Osteocyte (in vitro differentiated cells): ENCODE measurements at places on chromosomes 16 and 17. TPM values are rescaled to one million over a fixed set of nuclear protein-coding genes. Genes with fewer than 3 reads are reported as not detected.

DNA sequence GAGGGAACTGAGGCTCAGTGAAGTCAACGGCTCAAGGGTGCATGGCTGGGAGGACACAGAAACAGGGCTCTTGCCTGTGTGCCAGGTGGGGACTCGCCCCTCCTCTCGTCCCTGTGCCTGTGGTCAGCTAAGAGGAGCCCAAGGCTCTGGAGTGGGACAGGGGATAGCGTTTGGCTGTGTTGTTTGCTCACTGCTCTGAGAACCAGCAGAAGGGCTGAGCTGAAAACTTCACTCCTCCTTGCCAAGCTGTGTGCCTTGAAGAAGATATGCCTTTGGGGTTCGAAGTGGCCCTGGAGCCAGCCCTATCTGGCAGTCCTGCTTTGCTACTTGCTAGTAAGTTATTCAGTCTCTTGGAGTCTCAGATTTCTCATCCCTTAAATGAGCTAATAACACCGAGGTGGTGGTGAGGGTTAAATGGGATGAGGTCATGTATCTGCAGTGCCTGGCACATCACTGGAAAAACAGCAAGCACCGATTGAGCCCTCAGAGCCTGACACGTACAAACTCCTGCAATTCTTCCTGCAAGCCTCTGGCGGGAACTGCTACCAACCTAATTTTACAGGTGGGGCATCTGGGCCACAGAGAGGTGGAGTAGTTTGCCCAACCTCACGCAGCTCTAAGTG is 17.7 kb downstream of the FOXL1 start:
- H3K27ac ChIP-seq = peak overlapping the region; percentile 31
- no peak overlapping the region for H3K4me3 ChIP-seq
- H3K4me1 ChIP-seq = peaks cover 60% of the 10 kb centered on the region

- H3K36me3 ChIP-seq = peaks cover 3% of the 10 kb centered on the region
- H3K4me1 ChIP-seq = peaks cover 28% of the 10 kb centered on the region
- H3K27ac ChIP-seq = peak within 1 kb of the TSS; percentile 94
- H3K4me3 ChIP-seq = peak within 1 kb of the TSS; percentile 95
- no peaks in the 10 kb centered on the region for H3K27me3 ChIP-seq
- DNase-seq = peak; percentile 97
Observed at GRCh38 chr16:31094424-31095120, at the start of gene VKORC1. Gene VKORC1 (minus strand): TSS chr16:31094797. CDS start chr16:31094729, 68 bp downstream.

- DNase-seq = no peak
- H3K4me3 ChIP-seq = no peak overlapping the region
- H3K36me3 ChIP-seq = peaks cover 14% of the 10 kb centered on the region
Observed at GRCh38 chr16:53281280-53281679, 153.0 kb upstream of the RBL2 start.

The DRC3 gene
- total RNA-seq = 2.1 and 2.9 TPM in 2 replicates

DNA sequence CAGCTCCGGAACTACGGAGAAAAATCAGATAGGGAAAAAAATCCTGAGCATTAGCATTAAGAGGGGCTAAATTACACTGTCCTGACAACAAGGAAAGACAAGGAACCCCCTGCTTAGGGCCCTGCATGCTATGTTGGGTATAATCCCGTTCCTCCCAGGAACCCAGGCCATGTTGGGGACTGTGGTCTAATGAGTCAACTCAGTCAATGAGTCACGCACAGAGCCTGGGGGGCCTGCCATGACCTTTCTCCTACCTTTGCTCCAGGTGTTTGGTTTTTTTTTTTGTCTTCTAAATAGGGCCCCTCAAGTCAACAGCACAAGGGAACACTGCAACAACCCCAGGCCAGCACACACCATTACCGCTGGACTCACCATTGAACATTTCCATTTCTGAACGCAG is 8.9 kb upstream of the ZNF200 start:
- H3K36me3 ChIP-seq = no peaks in the 10 kb centered on the region
- H3K27me3 ChIP-seq = peaks cover 18% of the 10 kb centered on the region
- no peak overlapping the region for H3K4me3 ChIP-seq
- no peak overlapping the region for H3K27ac ChIP-seq
- no peaks in the 10 kb centered on the region for H3K4me1 ChIP-seq
- no peak for DNase-seq

DNA sequence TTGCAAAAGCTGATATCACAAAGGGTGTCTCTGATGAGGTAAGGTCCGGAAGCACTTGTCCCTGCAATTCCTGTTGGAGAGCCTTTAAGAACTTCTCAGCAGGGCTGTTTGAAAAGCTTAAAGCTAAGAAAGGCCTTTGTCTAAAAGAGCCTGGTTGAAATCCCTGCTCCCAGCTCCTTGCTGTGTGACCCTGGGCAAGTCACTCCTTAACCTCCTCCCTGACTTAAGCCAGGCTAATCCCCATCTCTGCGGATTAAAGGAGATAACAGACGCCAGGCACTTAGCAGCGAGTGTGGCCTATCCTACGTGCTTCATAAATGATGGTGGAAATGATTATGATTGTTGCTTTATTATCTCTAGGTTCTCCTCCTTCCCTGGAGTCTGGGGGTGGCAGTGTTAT is 368.0 kb upstream of the RBFOX1 start:
- H3K27ac ChIP-seq = no peak overlapping the region
- H3K36me3 ChIP-seq = no peaks in the 10 kb centered on the region
- no peaks in the 10 kb centered on the region for H3K4me1 ChIP-seq
- no peaks in the 10 kb centered on the region for H3K27me3 ChIP-seq
- no peak overlapping the region for H3K4me3 ChIP-seq

The NPIPA5 gene
- 5.7 and 8.0 TPM in 2 replicates for total RNA-seq

The PSMC3IP gene
- 5.5 and 5.6 TPM in 2 replicates for total RNA-seq

DNA sequence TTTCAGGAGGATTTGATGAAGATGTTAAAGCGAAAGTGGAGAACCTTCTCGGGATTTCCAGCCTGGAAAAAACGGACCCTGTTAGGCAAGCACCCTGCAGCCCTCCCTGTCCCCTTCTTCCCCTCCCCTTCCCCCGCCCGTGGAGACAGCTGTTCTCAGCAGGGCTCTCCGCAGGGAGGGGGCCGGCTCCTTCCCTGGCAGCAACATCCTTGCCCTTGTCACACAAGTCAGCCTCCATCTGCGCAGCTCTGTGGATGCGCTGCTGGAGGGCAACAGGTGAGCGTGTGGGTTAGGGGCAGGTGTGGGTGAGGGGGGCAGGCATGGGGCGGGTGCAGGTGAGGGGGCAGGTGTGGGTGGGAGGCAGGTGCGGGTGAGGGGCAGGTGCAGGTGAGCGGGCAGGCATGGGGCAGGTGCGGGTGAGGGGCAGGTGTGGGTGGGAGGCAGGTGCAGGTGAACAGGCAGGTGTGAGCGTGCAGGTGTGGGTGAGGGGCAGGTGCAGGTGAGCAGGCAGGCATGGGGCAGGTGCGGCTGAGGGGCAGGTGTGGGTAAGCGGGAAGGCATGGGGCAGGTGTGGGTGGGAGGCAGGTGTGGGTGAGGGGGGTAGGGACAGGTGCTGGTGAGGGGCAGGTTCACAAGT is 9.4 kb downstream of the CYBC1 start:
- no peak for DNase-seq
- no peaks in the 10 kb centered on the region for H3K27me3 ChIP-seq
- H3K4me3 ChIP-seq = no peak overlapping the region
- H3K36me3 ChIP-seq = peaks cover 4% of the 10 kb centered on the region

DNA sequence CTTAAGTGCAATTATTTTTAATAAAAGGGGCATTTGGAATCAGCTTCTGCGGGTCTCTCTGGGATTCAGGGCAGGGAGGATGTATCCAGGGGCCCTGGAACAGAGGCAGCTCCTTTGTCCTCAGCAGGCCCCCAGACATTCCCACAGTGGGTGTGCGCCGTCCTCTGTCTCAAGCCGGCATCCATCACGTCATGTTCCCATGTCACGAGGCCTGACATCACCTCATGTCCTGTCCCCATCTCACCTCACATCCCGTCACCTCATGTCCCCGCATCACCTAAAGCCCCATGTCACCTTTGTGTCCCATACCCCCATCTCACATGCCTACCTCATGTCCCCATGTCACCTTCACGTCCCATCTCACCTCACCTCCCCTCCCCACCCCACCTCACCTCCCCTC is 18.5 kb downstream of the GAA start:
- no peak overlapping the region for H3K27ac ChIP-seq
- H3K27me3 ChIP-seq = peaks cover 6% of the 10 kb centered on the region
- no peak for DNase-seq
- peaks cover 5% of the 10 kb centered on the region for H3K36me3 ChIP-seq

GRCh38 chr16:88803264-88803987 is at the start of gene CDT1:
Gene CDT1 (plus strand): TSS chr16:88803789. CDS start chr16:88803832, 43 bp downstream.
- peak; percentile 95 for DNase-seq
- H3K27ac ChIP-seq = peak within 1 kb of the TSS; percentile 41
- H3K4me1 ChIP-seq = peaks cover 3% of the 10 kb centered on the region
- H3K4me3 ChIP-seq = peak within 1 kb of the TSS; percentile 81
- no peaks in the 10 kb centered on the region for H3K27me3 ChIP-seq

GRCh38 chr16:48535831-48536613 is 74.0 kb downstream of the N4BP1 start:
- DNase-seq = peak; percentile 95
- H3K4me3 ChIP-seq = no peak overlapping the region
- H3K4me1 ChIP-seq = peaks cover 70% of the 10 kb centered on the region
- H3K36me3 ChIP-seq = peaks cover 3% of the 10 kb centered on the region
- H3K27me3 ChIP-seq = no peaks in the 10 kb centered on the region

DNA sequence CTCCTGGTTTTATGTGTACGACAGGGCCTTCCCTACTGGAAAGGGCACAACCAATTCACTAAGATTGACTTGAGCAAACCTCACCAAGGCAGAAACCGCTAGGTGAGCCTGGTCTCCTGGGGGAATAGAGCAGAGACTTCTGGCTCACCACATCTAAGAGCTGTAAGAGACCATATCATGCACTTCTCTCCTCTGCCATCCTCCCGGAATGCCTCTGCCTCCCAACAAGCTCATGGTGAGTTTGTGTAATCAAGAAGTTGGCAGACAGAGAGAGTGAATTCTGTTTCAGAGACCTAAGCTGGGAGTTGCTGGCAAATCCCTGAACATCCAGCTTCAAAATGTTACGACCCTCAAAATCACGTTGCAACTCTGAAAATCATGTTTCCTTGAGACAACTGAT is 154.8 kb downstream of the SLC39A11 start:
- no peak overlapping the region for H3K27ac ChIP-seq
- no peak overlapping the region for H3K4me3 ChIP-seq
- DNase-seq = no peak
- H3K27me3 ChIP-seq = no peaks in the 10 kb centered on the region
- peaks cover 11% of the 10 kb centered on the region for H3K36me3 ChIP-seq
- H3K4me1 ChIP-seq = no peaks in the 10 kb centered on the region

DNA sequence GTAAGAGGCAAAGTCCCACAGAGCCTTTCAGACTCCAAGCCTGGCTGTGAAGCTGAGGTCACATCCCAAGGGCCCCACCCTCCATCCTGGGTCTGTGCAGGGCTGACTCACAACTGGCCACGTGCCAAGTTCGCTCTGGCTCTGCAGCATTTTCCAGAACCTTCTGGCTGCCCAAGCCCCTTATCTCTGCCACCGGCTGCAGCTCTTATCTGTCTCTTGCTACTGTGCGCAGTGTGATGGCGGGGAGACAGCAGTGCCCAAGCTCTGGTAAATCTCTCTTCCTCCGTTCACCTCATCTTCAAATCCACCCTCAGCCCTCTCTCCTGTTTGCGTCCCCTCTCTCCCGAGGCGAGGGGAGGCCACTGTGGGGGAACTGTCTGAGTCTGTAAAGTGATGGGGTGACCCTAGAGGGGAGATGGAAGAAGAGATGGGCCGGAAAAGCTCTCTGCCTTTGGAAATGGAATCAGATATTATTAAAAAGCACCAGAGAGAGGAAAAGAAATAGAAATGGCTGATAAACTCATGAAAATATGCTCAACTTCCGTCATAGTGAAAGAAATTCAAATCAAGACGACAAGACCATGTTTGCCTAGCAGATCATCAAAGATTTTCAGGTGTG is 162.7 kb upstream of the CDC42EP4 start:
- H3K36me3 ChIP-seq = no peaks in the 10 kb centered on the region
- H3K4me3 ChIP-seq = no peak overlapping the region
- H3K27me3 ChIP-seq = no peaks in the 10 kb centered on the region
- no peak for DNase-seq

GRCh38 chr17:77416105-77416713 is 275.4 kb downstream of the SEC14L1 start:
- H3K36me3 ChIP-seq = peaks cover 6% of the 10 kb centered on the region
- H3K4me1 ChIP-seq = peaks cover 54% of the 10 kb centered on the region
- peak overlapping the region; percentile 5 for H3K27ac ChIP-seq
- H3K4me3 ChIP-seq = no peak overlapping the region

DNA sequence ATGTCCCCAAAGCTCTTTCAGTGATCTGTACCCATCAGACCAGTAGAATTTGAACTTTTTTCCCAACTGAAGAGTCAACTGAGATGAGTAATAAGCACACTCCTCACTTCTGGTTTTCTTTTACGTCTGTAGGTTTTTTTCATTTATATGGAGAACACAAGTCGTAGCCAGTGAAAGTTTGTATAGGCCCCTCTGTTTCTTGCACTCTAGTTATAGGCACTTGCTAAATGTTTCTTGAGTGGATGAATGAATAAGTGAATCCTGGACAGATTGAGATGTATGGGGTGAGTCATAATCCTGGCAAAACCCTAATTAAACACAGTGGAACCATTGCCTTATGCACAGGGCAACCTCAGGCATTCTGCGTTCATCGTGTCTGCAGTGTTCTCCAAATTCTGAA is 193.7 kb upstream of the TBX2 start:
- no peak for DNase-seq
- H3K27ac ChIP-seq = no peak overlapping the region
- H3K27me3 ChIP-seq = no peaks in the 10 kb centered on the region

DNA sequence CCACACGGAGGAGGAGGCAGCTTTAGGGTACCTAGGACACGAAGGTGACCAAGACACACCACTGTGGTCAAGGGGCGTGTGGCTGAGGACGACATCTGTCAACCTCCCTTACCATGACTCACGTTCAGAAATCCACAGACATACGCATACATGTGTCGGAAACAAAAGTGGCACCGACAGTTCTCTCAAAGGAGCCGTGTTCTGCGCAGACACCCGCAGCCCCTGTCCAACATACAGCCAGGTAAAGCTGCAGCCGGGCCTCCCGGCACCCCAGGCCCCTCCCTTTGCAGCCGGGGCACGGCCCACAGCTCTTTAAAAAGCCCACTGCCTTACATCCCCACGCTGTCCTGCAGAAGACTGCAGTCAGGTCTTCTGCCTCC is 40.5 kb upstream of the KLHDC4 start:
- no peaks in the 10 kb centered on the region for H3K36me3 ChIP-seq
- peak overlapping the region; percentile 80 for H3K4me3 ChIP-seq
- peak overlapping the region; percentile 99 for H3K27ac ChIP-seq
- H3K27me3 ChIP-seq = peaks cover 2% of the 10 kb centered on the region
- H3K4me1 ChIP-seq = peaks cover 24% of the 10 kb centered on the region

DNA sequence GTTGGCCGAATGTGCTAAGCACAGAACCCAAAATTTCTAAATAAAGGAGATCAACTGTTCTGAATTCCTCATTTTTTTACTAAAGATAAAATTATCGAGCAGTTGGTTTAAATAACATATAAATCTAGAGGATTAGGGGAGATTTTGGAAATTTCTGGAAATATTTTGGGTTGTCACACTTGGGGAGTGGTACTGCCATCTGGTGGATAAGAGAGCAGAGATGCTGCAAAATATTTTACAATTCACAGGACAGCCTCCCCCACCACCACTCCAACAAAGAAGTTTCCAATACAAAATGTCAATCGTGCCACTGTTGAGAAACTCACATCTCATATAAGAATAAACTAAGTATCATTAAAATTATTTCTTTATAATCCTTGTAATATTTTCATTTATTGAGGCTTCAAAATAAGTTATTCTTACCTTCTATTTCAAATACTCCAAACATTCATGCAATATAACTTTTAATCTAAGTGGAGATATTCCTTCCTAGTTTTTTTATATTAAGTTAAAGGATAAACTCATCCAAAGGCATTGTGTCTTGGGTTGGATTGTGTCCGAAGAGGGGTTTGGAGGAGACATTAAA is 17.0 kb upstream of the ABCA8 start:
- DNase-seq = no peak
- no peaks in the 10 kb centered on the region for H3K36me3 ChIP-seq
- no peak overlapping the region for H3K27ac ChIP-seq

- DNase-seq = peak; percentile 90
- peak overlapping the region; percentile 99 for H3K4me3 ChIP-seq
- H3K4me1 ChIP-seq = peaks cover 59% of the 10 kb centered on the region
- H3K27me3 ChIP-seq = no peaks in the 10 kb centered on the region
- H3K27ac ChIP-seq = peak overlapping the region; percentile 68
Observed at GRCh38 chr17:7237761-7238419, 1.4 kb downstream of the PHF23 start.
